NCI-H1694 treated with DMSO at 0.1 percent for 48 hours (cell line): ENCODE measurements at places on chromosomes 3 and 15.

DNA sequence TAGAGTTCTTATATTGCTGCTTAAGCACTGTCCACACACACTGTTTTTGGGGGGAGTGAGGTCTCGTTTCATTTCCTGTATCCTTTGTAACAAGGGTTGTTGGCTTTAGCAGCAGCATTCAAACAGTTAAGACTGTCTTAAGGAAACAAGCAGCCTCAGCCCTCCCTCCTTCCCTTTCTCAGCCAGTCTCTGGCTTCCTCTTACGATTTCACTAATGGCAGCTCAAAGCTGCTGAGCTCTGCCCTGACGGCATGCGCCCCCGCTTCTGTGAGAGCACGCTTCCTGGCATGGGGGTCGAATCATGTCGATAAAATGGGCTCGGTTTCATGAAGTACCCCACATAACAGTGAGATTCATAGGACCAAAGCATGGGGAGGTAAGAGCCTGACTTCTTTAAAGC lies 105.0 kb downstream of the KLHL25 start:
- DNase-seq = no peak

- DNase-seq = no peak
These were observed 276.7 kb upstream of the ARRDC4 start for GRCh38 chr15:97683831-97684230.

DNA sequence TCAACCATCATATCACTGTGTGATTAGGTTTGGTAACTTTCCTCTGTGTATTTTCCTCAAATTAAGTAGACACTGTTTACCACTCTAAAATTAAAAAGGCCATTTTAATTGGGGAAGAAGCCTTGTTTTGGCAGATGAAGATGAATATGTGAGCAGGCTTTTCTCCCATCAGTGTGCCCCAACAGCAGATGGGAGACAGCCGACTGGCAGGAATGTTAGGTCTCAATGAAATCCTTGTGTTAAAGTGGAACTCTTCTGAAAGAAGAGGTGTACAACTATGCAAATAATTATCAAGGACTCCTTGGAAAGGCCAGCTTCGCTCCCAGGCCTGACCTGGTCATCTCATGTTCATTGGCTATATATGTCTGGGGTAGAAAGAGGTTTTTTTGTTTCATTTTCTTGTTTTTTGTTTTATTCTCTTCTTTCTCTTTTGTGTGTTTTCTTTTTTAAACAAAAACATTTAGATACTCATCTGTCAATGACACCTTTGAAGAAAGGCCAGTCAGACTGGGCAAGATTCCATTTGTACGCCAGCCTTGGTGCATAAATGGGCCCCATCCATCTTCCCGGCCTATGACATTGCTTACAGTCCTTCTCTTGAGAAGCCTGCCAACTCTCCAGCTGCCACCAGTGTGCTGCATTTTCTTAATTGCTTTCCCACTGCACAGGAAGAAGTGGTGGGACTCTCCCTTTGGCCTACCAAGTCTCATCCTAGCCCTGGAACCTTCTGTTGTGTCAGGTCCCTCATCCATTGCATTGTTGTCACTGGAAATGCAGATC lies 25.8 kb downstream of the LRTM1 start:
- no peak for DNase-seq

- no peak for DNase-seq
These were observed 225.3 kb downstream of the XXYLT1 start for GRCh38 chr3:195045481-195046210.

GRCh38 chr15:25170781-25171110 lies 216.0 kb downstream of the SNRPN start:
- DNase-seq = no peak

DNA sequence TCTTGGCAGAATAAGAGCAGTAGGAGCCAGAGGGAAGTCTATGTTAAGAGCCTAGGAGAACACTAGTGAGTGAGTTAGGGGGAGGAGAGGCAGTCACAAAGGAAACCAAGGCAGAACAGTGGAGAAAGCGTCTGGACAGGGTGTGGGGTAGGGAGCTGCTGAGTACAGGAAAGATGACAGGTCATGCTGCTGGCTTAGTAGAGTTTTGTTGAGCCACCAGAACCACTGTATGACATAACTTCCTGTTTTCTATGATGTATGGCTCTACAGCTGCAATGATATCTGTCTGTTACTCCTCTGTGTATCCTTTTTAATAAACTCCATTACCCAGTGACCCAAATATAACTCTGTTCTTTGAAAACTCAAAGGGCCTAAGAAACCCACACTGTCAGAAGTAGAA lies 10.6 kb upstream of the STT3B start:
- DNase-seq = no peak

GRCh38 chr3:46849686-46850467 lies 13.4 kb downstream of the MYL3 start:
- no peak for DNase-seq

DNA sequence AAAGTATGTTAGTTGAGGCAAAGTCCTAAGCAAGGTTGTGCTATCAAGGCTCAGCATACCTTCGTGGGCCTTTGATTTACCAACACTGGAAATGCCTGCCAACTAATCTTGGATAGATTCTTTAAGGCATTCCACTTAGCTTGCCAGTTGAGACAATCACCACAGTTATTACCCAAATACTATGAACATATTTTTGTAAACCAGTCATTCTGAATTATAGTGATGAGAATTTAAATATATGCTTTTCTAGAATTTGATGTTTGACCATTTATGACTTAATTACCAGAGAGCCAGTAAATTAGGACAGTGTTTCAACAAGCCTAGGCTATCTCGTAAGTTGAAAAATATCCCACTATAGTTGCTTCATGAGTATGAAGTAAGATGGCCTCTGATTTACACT lies 15.5 kb downstream of the TRIM59 start:
- no peak for DNase-seq

DNA sequence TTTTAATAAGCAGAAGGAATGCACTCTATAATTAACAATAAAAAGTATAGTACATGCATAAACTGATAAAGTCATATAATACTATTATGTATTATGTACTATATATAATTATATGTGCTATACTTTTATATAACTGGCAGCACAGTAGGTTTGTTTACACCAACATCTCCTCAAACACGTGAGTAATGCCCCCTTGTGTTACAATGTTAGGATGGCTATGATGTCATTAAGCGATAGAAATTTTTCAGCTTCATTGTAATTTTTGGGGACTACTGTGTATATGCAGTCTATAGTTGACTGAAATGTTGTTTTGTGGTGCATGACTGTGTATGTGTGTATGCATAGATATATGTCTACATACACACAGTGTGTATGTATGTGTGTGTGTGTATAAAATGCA lies 100.6 kb downstream of the SLMAP start:
- DNase-seq = no peak

GRCh38 chr3:71395927-71396695 lies 187.4 kb downstream of the FOXP1 start:
- no peak for DNase-seq

DNA sequence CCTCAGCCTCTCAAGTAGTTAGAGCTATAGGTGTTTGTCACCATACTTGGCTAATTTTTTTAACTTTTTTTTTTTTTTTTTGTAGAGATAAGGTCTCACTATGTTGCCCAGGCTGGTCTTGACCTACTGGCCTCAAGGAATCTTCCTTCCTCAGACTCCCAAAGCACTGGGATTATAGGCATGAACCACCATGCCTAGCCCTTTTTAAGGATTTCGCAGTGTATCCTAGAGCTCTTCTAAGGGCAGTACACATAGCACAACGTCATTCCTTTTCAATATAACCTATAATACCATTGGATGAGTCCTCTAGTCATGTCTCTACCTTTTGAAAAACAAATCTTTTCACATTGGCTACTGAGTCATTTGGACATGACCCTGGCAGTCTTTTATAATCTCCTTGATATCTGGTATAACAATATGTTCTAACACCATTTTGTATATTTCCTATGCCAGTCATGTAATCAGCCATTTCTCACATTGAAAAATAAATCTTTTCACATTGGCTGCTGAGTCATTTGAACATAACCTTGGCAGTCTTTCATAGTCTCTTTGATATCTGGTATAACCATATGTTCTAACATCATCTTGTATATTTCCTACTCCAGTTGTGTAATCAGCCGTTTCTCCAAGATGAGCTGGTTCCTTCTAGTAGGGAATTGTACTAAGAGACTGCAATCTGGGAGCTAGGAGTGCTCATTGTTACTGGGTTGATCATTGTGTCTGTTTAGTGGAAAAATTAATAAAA lies 944.7 kb downstream of the MCTP2 start:
- no peak for DNase-seq

DNA sequence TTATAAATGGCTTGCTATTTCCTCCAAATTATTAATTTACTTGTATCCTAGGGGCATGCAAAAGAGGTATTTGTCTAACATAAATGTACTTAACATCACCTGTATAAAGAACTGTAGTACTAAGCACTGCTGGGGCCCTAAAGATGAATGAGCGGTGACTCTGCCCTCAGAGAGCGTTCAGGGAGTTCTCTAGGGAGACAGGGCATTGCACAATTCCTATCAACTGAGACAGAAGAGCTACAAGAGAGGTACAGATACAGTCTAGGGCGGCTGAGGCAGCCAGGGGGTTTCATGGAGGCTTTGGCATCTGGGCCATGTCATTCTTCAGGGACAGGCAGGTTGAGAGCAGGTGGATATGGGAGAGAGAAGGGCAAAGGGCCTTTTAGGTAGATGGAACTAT lies 39.9 kb upstream of the PARL start:
- DNase-seq = no peak

- no peak for DNase-seq
These were observed 78.8 kb upstream of the SLC6A6 start for GRCh38 chr3:14323401-14324223.

DNA sequence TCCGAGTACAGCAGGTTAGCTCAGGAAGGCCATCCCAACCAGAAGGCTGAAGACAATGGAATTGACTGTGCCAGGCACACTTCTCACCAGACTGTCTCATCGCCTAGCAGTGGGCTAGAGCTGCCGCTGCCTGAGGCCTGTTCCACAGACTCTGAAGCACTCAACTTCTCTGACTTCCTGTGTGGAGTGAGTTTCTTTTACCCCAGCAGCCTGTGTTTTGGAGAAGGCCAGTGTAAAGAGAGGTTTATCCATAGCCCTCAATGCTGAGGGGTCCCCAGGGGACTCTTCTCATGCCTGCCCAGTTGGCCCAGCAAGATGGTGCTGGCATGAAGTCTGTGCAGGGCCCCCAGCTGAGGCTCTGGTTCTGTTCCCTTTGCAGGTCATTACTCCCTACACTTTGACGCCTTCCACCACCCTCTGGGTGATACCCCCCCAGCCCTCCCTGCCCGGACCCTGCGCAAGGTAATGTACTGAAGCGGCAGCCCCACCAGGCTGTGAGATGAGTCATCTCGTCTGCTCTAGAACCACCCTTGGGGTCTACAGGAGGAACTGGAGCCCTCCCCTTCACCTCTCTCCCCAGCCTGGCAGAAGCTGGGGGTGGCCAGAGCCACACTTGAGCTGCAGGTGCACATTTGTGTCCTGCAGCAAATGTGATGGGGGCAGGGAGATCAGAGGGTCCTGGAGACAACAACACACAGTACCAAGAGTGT lies 5.2 kb upstream of the MANF start:
- DNase-seq = no peak

GRCh38 chr15:72285927-72286516 lies 13.7 kb upstream of the PARP6 start:
- peak; percentile 5 for DNase-seq

DNA sequence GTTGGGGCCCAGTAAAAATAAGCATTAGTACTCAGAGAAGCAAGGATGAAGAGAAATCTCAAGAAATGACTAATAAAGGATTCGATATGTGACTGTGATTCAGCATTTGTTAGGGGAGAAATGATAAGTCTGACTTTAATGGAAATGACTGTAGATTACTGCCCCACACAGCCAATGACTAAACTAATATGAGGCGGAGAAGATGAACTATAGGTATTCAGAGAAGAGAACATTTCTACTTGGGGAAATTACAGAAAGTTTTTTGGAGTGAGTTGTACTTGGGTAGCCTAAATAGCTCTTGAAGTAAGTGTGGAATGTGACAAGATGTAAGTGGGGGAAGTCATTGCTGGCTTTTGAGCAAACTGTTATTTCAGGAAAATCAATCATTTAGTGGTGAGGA lies 380.0 kb downstream of the PDCD6IP start:
- no peak for DNase-seq

- DNase-seq = no peak
These were observed 165.5 kb upstream of the TGFBR2 start for GRCh38 chr3:30440880-30441279.

GRCh38 chr3:42276141-42277132 lies 10.5 kb upstream of the CCK start:
- DNase-seq = no peak

DNA sequence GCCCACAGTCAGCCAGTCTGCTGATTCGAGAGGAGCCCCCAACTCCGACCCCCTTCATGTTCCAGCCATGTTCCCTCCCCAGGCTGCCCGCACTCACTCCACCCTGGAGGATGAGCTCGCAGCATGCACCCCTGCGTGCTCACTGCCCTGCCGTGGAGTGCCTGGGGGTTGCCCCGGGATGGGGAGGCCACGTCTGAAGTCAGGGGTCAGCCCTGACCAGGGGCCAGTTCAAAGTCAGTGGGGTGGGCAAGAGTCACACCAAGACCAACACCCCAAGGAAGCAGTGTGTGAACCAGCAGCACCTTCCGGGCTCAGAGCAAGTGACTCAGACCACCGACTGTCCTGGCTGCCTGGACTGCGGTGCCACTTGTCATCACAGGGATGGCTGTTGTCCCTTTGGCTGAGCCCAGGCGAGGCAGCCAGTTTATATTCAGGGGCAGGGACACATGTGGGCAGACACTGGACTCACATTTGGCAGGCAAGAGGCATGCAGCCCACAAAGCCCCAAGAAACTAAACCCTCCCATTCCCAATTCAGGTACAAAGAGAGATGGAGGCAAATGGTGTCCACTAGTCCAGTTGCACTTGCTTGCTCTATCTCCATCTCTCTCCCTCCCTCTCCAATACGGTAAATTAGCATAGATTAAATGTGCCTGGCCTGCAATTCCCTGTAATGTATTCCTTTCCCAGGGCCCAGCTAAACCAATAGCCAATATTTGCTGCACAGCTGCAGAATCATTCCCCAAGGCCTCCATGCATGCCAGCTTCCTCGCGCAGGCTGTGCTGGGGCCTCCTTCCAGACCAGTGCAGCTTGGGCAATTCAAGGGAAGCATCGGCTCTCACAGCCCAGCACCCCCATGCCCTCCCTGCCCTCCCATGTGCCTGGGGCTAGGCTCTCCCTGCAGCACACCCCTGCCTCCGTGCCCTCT lies 135.7 kb upstream of the IQSEC1 start:
- no peak for DNase-seq

- no peak for DNase-seq
These were observed 27.4 kb downstream of the MIX23 start for GRCh38 chr3:122355612-122356011.

DNA sequence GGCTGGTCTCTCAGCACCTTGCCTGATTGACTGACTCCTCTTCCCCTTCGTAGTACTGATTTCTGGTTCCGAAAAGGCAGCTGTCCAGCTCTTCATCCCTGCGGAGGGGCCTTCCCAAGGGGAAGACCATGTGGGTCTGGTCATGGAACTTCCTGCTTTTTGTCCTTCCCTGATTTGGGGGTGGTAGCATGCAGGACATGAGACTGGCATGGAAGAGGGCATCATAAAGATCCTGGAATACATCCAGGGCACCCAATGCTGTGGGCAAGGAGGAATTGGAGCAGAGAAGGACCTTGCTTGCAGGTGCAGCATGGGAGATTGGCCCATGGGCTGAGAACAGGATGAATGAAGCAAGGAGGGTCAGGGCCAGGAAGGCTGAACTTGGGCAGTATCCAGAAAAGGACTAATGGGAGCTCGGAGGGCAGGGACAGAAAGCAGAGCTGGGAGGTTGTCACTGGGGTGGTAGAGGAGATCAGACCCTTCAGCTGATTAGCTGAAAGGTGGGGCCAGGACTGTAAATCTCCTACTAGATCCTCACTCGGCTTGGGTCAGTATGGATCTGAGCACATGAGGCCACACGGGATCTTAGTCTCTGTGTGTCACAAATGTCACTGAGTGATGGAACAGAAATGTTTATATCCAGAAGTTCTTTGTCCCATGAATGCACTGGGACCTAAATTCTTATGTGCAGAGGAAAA lies 59.5 kb downstream of the AMOTL2 start:
- no peak for DNase-seq
